Effector CD8-positive, alpha-beta T cell (primary cell): ENCODE measurements at places on chromosomes 3 and 15.

- DNase-seq = no peak
These were observed 70.4 kb downstream of the HES1 start for GRCh38 chr3:194206320-194206719.

DNA sequence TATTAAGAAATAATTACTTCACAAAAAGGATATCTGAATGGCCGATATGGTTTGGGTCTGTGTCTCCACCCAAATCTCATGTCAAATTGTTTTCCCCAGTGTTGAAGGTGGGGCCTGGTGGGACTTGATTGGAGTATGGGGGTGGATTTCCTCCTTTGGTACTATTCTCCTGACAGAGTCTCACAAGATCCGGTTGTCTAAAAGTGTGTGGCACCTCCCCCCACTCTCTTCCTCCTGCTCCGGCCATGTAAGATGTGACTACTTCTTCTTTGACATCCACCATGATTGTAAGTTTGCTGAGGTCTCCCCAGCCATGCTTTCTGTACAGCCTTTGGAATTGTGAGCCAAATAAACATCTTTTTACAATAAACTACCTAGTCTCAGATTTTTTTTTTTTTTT is 34.5 kb downstream of the ZBTB11 start:
- no peak for DNase-seq

DNA sequence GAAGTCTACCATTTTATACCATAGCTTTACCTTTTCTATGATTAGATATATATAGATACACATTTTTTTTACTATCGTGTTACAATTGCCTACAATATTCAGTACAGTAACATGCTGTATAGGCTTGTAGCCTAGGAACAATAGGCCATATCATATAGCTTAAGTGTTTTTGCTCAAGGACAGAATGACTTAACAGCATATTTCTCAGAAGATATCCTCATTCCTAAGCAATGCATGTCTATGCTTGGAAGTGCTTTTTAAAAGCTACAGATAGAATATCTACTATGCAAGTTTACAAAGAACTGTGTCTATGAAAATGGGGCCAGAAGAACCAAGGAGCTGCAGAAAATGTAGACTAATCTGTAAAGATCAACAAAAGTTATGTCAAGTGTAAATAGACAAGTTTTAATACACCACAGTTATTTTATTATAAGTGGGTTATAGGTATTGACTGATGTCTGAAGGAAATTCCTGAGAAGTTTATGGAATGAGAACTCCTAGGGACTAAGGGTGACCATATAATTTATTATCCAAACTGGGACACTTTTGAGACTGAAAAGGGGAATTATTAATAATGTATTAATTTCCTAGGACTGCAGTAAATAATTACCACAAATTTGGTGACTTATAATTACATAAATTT is 138.7 kb upstream of the TGFBR2 start:
- DNase-seq = no peak

DNA sequence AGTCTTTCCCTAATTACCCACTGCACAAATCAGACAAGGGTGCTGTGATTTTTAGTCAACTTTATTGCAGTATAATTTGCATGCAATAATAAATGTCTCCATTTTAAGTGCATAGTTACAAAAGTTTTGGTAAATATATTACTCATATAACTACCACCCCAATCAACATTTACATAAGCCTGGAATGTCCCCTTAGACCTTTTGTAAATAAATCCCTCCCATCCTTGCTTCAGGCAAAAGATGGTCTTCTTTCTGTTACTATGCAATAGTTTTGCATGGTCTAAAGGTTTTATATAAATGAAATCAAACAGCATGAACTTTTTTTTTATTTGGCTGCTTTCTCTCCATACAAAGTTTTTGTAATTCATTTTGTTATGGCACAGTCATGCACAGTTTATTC is 235.4 kb downstream of the PYDC2 start:
- DNase-seq = no peak

GRCh38 chr15:66785637-66786036 is 83.6 kb downstream of the SMAD6 start:
- no peak for DNase-seq

DNA sequence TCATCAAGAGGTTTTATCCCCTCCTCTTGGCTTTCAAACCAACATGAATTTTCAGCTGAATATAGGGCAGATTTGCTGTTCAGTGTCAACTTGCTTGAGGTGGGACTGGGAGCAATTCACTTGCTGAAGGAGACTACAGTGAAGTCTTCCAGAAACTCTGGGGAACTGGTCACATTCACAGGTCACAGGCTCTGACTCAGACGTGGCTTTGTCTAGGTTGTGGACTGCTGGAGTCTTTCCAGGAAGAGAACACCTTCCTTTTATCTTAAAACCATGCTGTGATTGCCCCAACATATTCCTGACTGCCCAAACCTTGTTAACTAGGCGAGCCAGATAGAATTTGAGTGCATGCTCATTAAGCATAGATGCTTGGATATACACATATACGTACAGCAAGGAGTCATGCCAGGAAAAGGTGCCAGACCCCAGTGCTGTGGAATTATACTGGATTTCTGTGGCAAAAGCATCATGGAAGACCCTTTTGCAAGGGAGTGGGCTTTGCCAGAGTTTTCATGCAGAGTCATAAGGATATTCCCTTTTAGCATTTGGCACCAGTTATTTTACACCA is 399.1 kb upstream of the TBL1XR1 start:
- no peak for DNase-seq

DNA sequence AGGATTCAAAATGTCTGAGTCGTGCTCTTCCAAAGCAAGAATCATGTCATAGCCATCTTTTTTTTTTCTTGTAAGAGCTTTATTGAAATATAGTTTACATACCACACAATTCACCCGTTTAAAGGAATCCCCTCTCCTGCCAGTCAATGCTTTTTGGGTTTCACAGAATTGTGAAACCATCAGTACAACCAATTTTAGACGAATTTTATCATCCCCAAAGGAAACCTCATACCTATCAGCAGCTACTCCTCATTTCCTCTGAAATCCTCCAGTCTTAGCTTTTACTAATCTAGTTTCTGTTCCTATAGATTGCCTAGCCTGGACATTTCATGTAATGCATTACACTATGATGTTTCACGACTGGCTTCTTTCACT is 39.6 kb downstream of the ADIPOQ start:
- DNase-seq = no peak

GRCh38 chr3:11671648-11672100 is 28.0 kb upstream of the VGLL4 start:
- DNase-seq = no peak

DNA sequence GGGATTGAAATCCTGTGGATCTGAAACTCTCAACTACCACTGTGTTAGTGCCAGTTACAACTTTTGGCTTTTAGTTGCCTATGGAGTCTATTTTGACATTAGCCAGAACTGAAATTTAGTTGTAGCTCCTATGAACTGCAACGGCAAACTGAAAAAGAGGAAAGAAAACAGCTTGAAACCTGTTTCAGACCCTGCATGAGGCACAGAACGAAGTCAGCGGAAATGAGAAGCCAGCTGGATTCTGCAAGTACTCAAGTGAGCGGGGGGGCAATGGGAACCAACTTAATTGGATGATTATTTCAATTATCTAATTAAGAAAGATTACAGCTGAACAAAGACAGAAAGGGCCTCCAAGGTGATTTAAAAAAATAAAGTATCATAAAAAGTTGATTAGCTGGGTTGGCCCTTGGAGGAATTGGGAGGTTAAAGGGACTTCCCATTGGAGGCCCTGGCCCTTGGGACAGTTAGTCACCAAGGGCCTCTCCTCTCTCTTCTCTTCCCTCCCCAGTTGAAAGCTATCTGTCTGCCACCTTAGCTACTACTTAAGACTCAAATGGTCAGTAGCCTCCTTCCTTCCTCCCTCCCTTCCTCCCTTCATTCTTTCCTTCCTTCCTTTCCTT is 352.1 kb downstream of the SHQ1 start:
- no peak for DNase-seq

- DNase-seq = no peak
These were observed 25.5 kb downstream of the TMEM41A start for GRCh38 chr3:185473290-185473815.

DNA sequence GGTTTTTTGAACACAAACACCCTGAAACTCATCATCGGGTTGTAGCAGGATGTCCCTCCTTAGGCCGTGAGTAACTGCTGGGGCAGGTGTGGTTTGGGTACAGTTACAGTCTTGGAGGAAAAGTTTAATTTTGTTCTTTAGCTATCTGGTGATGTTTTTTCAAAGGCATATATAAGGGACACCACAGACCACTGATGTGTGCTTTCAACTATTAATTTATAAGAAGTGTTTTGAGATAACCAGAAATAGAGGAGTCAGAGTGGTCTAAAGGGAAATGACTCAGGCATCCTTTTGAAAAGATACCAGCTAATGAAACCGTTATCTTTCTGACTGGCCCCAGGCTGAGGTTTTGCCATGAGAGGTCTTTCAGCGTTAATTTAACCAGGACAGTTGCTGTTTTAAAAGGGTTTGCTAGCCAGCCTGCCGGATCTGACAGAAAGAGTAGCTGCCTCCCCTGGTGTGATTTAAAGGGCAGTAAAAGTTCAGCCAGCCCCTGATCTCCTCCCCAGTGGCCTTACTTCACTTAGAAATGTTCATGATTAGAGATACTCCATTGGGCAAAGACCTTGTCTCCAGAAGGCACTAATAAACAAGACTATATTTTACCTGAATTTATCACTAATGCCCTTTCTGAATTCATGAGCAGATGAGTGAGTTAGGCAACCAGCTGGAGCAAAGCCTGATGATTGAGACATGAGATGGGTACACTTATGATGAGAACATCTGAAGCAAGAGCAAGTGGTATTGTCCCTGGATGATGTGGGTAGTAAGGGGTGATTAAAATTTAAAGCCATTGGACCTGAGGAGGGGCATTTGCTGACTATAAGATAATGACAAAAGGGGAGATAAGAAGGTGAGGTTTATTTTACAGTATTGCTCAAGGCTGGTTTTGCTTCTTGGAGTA is 482.5 kb upstream of the TBL1XR1 start:
- DNase-seq = no peak

DNA sequence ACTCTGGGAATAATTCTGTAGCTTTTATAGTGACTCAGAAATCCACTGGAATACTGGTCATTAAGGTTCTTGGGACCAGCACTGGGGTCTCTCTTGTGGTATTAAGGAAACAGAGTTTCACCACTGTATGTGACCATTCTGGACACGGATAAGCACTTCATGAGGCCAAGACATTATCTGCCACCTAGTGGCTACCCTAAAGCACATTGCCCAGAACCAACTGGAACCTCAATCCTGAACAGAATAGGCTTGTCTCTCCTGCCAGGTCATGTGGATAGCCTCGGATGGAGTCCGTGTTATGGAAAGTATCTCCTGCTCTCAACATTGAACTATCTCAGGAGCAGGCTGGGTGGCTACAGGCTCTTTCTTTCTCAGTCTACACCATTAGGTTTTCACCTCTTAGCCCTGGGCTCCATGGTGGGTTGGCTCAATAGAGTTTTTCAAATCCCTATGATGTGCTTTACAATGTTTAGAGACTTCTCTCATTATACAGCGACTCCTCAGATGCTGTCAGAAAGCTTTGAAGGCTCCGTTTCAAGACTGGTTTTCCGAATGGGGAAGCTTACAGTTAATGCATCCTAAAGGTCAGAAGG is 167.6 kb upstream of the ST8SIA2 start:
- DNase-seq = no peak

DNA sequence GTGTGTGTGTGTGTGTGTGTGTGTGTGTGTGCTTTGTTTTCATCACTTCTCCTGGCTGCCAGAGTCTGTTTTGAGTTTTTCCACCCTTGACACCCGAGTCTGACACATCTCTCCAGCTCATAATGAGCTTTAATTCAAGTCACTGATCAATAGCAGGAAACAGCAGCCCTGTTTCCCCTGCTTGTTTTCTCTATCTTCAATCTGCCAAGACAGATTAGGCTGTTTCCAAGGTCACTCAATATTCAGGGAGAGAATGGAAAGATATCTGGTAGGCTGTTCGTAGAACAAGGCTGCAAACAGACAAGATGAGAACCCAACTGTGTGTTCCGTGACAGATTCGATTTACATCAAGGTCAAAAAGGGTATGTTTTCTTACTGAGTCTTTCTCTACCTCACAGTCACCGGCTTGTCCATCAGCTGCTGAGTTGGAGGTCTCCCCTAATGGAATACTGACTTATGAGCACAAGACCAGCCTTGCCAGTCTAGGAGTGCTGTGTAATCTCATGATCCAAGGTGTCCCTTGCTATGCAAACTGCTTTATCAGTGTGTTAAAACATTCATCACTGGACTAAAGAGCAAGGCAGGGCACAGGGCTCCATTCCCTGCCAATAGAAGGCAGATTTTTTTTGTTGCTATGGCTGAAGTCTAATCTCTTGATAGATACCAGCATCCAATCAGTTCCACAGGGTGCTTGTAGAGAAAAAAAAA is 187.9 kb upstream of the LMCD1 start:
- DNase-seq = no peak

DNA sequence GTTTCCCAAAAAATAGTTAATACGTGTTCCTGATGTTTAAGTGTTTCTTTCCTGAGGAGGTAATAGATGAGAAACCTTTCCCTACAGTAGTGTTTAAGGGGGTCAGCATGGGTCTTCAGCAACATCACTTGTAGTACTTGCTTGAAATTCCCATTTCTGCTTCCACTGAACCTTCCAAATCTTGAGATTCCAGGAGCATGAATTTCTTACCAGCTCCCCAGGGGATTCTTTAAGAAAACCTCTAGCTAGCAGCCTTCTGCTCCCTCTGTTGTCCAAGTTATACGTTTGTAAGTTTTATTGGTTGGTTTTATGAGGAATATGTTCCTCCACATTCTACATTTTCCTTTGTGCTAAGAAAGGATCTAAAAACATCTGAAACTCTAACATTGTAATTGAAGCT is 38.2 kb upstream of the ACP3 start:
- DNase-seq = no peak
